ENCODE measurements at places on chromosomes 3 and 15.

DNA sequence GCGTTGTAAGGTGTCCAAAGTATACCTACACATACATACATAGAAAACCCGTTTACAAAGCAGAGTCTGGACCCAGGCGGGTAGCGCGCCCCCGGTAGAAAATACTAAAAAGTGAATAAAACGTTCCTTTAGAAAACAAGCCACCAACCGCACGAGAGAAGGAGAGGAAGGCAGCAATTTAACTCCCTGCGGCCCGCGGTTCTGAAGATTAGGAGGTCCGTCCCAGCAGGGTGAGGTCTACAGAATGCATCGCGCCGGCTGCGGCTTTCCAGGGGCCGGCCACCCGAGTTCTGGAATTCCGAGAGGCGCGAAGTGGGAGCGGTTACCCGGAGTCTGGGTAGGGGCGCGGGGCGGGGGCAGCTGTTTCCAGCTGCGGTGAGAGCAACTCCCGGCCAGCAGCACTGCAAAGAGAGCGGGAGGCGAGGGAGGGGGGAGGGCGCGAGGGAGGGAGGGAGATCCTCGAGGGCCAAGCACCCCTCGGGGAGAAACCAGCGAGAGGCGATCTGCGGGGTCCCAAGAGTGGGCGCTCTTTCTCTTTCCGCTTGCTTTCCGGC is 318.6 kb downstream of the FGF12 start:
- DNase-seq: no peak

DNA sequence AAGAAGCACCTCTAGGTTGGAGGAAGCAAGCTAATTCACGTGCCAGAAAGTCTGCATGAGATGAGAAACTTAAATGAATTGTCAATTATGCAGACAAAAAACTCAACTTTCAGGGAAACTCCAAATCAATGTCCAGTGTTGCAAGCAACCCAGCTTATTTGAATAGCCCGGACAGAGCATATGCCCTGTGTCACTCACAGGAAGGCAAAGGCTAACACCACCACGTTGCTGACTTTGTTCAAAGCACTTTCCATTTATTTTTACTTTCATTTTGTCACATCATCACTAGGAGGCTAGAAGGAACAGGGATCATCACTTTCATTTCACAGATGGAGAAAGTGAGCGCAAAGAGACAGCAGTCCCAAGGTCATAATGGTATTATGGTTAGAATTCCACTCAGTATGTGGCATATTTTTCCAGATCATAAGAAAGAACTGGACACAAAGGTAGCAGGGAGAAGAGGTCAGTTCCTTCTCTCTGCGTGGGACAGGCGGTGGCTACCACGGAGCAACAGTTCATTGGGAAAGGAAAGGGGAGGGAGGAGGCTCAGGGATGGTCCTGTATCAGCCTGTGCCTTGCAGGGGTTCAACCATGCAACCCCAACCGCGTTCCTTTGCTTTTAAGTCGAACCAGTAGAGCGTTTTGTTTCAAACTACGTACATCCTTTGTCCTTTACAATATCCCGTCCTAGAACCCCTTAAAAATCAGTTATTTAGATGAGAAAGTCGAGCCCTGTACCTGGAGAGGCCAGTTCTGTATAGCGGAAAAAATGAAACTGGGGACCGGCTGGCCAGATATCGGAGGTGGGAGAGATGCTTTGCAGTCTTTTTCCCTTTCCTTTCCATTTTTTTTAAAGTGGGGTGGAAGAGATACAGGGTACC is 1.1 kb downstream of the HEG1 start:
- no peak for DNase-seq

DNA sequence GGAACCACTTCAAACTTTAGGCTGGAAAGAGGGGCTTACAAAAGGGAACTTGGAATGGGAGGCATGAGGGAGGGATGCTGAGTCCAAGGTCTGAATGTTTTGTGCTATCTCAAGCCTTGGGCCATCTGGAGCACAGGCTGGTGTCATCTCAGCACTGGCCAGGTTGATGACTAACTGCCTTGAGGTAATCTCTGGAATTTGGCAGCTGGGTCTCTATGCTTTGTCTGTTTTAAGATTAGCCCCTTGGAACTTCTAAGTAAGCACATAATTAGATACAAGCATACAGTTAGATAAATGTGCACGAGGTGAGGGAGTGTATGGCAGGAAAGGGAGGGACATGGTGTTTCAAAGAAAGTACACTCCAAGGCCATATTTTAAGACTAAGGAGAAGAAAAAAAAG is 252.4 kb upstream of the CCDC54 start:
- DNase-seq: no peak

DNA sequence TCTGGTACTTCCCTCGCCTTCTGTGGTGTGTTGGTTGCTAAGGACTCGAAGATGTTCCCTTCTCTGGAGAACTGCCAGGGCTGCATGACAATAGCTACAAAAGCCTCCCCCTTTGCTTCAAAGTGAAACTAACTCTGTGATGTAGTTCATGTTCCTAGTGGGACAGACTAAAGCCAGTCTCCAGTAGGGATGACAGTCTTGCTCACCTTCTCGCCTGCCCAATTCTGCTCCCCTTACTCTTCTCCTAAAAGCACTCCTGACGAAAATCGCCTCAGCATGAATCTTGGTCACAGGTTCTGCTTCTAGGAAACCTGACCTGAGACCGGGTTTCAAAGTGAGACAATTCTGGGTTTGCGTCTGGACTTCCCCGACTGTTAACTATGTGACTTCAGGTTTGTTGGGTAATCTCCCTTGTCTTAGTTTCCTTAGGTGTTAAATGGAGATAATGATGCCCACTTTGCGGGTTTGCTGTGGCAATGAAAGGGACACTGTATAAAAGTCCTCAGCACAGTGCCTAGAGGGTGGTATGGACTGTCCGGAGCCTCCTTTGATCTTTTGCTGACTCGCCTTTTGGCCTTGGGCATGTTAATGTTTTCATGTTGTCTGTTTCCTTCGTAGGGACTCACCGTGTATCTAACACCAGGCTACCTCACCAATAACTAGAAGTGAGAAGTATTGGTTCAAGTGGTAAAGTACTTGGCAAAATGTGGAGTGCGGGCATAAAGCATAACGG is 24.9 kb upstream of the THRB start:
- no peak for DNase-seq

DNA sequence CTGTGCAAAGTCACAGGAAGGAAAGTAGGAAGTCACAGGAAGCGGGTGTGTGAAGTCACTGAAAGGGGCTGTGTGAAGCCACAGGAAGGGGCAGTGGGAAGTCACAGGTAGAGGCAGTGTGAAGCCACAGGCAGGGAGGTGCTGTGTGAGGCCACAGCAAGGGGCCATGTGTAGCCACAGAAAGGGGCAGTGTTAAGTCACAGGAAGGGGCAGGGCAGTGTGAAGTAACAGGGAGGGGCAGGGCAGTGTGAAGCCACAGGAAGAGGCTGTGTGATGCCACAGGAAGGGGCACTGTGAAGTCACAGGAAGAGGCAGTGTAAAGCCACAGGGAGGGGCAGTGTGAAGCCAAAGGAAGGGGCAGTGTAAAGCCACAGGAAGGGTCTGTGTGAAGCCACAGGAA is 36.5 kb downstream of the GASK1A start:
- no peak for DNase-seq

- no peak for DNase-seq
Measured at GRCh38 chr15:68432441-68433064, 590 bp upstream of the ITGA11 start.

DNA sequence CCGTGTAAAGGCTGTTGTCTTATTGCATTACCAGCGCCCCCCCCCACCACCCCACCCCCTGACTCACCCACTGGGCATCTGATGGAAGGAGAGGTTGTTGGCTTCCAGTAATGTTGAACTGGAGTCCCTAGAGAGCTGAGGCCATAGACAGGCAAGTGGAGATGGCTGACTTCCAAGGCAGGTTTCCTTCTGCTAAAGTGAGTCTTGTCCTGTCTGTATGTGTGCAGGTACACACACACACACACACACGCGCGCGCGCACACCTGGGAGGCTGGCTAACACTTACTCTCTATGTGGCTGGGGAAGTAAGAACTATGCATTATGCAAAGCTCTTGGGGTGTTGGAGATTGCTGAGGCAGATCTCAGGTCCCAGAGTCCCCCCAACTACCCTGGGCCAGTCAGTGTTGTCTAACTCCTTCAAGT is 1.6 kb upstream of the KY start:
- no peak for DNase-seq

GRCh38 chr3:57911593-57911992 is 96.6 kb upstream of the FLNB start:
- no peak for DNase-seq

DNA sequence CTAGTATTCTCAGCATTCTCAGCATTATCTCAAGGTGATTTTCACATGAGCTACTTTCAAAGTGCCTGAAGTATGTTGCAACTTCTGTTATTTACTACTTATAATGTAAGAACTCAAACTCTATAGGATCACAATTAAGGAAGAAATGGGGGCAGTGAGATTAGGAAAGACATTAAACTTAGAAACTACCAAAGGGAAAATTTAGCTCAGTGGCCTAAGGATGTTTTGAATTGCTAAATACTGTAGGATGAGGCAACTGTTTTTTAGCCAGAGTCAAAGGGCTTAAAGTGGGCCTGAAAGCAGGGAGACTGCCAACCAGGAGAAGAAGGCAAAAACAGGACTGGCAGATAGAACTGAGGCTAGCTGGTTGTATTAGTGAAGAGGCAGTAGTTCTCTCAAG is 55.5 kb upstream of the MBNL1 start:
- no peak for DNase-seq

DNA sequence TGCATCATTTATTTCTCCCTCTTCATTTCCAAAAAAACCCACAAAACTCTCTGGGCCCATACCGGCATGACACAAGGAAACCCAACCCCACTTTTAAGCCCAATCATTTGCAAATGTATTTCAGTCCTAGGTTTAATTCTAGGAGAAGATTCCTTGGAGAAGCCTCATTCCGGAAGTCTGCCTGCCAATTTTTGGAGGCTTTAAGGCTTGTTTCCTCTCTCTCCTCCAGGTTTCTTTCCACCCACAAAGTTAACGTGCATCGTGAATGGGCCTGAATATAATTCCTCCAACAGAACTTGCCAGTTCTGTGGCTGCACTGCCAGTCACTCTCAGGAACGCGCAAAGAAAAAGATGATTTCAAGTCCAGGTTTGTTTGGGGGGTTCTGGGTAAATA is 69.9 kb upstream of the FOXP1 start:
- DNase-seq: no peak

DNA sequence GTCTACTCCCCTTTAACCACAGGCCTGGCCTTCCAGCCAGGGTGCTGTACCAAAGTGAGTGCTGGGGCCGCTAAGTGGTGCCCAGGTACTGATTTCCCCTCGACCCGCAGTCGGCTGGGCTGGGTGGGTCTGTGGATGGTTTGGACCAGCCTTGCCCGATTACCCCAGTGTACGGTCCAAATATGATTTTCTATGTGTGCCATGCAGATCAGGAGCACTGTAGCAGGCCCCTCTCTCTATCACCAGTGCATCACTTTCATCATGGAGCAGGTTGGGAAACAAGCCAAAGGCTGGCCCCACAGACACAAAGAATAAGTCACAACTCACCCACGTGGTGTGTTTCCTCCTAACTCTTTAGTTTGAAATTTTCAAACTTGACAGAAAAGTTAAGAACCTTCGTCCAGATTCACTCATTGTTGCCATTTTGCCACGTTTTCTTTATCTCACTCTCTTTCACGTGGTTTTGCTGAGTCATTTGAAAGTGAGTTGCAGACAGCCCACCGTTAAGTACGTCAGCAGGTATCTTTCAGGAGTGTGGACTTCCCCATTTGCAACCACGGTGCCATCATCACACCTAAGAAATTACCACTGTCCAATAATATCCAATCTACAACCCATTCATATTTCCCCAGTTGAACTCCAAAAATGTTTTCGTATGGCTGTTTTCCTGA is 37.0 kb downstream of the ZNF710 start:
- DNase-seq: peak; percentile 51

- DNase-seq: no peak
Measured at GRCh38 chr3:97823046-97824004, 1.5 kb downstream of the CRYBG3 start.

- no peak for DNase-seq
Measured at GRCh38 chr15:92763459-92763858, 107.9 kb upstream of the FAM174B start.

DNA sequence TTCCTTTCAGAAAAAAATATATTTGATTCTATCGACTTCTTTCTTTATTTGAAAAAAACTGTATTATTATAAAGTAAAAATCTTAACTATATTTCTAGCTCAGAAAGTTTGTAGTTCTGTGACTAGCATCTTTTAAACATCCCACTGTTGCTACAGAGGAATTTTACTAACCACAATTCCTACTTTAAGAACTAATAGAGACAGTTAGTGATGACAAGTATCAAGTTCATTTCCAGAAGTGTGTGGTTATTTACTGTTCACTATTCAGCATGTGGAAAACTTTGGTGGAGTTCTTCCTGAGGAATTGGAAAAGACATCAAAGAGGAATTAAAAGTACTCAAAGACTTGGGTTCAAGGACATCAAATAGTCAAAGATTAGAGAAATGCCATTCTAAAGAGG is 524.1 kb upstream of the CBLB start:
- DNase-seq: no peak

GRCh38 chr3:151402349-151402748 is 17.8 kb upstream of the P2RY12 start:
- DNase-seq: no peak

- no peak for DNase-seq
Measured at GRCh38 chr15:85711580-85712192, 83.0 kb downstream of the KLHL25 start.

DNA sequence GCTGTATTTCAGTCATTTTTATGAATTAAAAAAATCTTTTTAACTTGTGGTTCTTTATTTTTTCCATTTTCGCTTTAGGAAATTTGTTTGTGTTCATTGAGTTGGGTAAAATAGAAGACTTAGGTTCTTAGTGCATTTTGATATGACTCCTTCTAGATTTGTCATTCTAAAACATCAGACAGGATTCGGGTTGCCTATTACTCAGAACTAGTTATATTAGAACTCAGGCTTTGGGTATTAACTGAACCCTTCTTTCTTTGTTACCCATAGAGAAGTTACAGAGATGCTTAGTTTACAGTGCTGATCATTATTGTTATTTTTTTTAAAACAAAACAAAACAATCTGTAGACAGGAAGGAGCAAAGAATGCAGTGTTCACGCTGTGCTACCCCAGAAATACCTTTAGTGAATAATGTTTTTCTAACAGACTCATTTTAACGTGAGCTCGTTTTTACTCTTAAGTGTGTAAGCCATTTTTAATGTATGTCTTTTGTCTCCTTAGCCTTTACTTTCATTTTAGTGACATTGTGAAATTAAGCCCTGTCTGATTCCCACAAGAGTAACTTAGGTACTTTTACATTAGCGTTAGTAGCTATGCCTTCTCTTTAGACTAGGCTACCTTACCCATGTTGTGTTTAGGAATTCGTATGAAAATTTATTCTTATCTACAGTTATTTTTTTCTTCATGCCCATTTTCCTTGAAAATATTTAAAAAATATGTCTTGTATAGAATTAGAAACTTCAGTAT is 53.4 kb downstream of the CMC1 start:
- DNase-seq: no peak

DNA sequence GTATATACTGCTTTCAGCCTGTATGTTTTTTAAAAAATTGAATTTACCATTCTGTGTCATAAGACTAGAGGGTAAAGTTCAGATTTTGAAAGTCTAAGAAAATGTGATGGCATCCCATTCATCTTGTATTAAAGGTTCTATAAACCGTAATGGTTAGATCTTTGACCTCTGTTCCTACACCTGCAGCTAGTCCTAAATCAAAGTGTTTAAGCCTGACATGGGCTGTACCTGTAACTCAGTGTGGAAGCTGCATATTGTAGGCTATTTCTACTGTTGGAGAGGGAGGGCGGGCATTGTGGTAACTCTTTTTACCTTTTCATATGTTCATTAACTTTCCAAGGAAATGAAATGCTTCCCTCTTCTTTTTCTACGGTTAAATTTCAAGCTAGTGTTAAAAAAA is 53.9 kb downstream of the ARHGEF26 start:
- no peak for DNase-seq

GRCh38 chr3:4140921-4141320 is 162.2 kb upstream of the SETMAR start:
- DNase-seq: no peak
